Liver (tissue), 10 donors: ENCODE measurements at places on chromosomes 16 and 17. TPM values are rescaled to one million over a fixed set of nuclear protein-coding genes. Genes with fewer than 3 reads are reported as not detected.

DNA sequence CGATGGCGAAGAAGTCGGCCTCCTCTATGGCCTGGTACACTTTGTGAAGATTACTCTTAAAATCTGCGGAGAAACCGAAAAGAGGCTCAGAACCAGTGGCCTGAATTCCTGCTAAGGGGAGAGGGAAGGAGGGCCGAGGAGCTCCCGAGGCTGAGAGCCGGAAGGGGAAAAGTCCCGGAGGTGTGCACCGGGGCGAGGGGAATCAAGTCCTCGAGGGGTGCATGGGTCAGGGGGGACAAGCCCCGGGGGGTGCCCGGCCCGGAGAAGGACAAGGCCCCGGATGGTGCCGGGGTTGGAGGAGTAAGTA, 495 bp downstream of the PARN start:
- DNase-seq, result no peak

- DNase-seq, result peak; percentile 62
Measured at GRCh38 chr17:82917699-82918345, 78.0 kb upstream of the ZNF750 start.

DNA sequence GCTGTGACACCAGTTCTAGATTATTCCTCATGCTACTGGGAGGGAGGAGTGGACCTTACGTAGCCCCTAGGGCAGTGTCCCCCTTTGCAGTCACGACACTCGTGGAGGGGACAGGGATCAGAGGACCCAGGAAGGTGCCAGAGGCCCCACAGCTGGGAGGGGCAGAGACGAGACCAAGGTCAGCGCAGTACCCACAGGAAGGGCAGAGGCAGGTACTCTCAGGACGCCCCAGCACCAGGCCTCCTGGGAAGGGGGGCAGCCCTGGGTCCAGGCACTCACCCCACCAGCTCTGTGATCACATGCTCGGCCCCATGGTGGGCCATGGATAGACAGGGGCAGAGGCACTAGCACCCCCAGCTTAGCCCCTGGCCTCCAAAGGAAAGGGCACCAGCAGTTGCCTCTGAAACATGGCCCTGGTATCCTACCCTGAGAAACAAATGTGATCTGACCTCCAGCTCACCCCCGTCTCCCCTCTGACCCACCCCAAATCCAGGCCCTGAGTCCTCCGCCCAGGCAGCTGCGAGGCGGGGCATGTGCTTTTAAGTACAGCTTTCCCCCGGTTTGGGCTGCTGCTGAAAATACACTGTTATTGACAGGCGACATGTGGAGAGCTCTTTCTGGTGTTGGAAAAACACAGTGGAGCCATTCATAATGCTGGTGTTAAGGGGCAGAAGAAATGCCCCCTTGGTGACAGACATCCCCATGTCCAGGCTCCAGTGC, 361.9 kb downstream of the C16orf95 start:
- no peak for DNase-seq

DNA sequence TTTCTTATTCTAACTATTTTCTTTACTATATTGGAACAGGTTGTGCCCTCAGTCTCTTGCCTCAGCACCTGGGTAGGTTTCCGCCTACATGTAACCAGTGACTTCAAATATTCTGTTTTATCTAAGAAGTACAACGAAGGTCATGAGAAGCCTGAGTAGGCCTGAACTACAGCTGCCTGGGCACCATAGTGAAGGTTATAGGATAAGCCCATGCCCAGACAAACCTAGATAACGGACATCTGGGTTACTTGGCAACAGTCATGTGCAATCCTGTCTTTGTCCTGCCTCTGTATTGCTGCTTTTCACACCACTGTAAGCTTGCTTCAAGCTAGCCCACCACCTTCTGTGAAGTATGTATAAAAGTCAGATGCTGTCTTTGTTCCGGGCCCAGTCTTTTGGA, 25.4 kb upstream of the ARL4D start:
- DNase-seq, result no peak

DNA sequence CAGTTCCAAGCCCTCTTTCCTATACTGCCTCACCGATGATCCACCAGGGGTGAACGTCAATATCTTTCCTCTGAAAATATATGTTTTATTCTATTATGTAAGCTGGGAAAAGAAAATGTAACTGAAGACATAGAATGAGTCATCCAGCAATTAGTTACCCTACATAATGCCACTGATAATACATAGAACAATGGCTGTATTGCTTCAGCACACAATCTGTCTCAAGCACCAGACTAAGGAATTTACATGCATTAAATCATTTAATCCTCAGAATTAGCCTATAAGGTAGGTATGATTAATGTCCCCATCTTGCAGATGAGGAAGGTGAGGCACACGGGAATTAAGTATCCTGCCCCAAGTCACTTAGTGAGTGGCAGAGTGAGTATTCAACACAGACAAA, 472.8 kb downstream of the TOX3 start:
- no peak for DNase-seq

DNA sequence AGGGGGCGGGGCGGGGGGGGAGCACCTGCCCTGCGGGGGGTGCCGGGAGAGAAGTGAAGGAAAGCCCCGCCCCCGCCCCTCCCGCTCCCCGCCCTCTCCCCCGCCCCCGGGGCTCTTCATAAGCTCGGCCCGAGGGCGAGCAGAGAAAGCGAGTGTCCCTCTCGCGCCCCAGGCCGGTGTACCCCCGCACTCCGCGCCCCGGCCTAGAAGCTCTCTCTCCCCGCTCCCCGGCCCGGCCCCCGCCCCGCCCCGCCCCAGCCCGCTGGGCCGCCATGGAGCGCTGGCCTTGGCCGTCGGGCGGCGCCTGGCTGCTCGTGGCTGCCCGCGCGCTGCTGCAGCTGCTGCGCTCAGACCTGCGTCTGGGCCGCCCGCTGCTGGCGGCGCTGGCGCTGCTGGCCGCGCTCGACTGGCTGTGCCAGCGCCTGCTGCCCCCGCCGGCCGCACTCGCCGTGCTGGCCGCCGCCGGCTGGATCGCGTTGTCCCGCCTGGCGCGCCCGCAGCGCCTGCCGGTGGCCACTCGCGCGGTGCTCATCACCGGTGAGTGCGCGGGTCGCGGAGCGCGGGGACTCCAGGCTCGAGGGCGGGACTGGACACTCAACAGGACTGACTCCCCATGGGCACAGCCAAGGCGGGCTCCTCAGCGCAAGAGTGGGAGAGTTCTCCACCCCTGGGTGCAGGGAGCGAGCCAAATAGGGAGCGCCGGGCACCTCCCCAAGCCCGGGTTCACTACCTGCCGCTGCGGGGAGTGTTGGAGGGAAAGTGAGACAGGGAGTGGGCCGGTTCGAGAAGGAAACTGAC, at the start of gene HSD11B2:
Gene HSD11B2, plus strand, starts transcription at position 145 of the 798 bp plus-strand sequence. Its CDS starts 128 bp downstream, at position 273.
- peak; percentile 62 for DNase-seq

- no peak for DNase-seq
Measured at GRCh38 chr16:66898207-66898606, 17.9 kb downstream of the PDP2 start.

- no peak for DNase-seq
Measured at GRCh38 chr16:10240854-10241613, 58.8 kb upstream of the GRIN2A start.

- DNase-seq, result peak; percentile 60
Measured at GRCh38 chr17:50198026-50198669, 3.3 kb downstream of the COL1A1 start.

- no peak for DNase-seq
Measured at GRCh38 chr17:77527836-77528505, 387.2 kb downstream of the SEC14L1 start.

Gene CFAP97D1
- 0.08 TPM for total RNA-seq

Gene SEPTIN12
- total RNA-seq, result not detected
